ENCODE measurements at places on chromosomes 4 and X. TPM values are rescaled to one million over a fixed set of nuclear protein-coding genes. Genes with fewer than 3 reads are reported as not detected.
A peak's percentile ranks its signal among the peaks of the same experiment; 100 is the strongest.

Gene LRCH2
- 7.4 TPM for total RNA-seq

Gene SLIT2
- total RNA-seq = 3.5 TPM

Gene CENPVL1
- total RNA-seq = not detected

DNA sequence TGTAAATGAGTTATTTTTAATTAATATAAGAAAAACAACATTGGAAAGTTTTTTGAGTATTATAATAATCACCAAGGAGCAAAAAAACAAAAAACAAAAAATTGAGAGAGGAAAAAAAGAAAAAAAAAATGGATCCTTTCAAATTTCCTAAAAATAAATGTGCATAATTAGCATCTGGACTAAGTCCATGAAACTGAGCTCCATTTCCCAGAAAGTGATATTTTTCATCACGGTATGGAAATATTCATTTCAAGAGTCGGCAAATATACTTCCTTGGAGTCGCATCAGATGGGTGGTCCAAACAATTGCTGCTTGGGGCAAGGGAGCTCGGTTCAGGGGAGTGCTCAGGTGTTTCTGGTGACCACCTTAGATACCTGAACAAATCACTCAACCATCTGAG lies 305.1 kb downstream of the LDB2 start:
- no peak for DNase-seq

GRCh38 chrX:29858714-29859113 lies 356.6 kb upstream of the MAGEB2 start:
- DNase-seq = no peak

DNA sequence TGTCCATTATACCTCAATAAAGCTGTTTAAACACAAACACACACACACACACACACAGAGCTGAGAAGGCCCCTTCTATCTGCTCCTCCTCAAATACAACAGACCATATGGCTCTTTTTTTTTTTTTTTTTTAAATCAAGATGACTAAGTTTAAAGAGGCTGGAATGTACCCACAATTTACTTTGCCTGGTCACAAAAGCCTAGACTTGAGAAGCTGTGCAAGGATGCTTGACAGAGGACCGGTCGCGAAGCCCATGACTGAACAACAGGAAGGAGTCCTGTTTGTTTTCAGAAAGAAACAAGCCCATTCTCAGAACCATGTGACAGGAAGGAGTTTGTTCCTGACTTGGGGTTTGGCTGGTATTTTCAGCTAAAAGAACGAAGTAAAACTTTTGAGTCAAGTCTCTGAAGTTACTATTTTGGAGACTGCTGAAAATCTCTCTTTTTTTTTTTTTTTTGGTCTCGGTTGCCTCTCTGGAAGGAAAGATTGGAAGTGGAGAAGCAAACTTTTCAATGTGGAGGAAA lies 650.9 kb upstream of the TENM3 start:
- no peak for DNase-seq

DNA sequence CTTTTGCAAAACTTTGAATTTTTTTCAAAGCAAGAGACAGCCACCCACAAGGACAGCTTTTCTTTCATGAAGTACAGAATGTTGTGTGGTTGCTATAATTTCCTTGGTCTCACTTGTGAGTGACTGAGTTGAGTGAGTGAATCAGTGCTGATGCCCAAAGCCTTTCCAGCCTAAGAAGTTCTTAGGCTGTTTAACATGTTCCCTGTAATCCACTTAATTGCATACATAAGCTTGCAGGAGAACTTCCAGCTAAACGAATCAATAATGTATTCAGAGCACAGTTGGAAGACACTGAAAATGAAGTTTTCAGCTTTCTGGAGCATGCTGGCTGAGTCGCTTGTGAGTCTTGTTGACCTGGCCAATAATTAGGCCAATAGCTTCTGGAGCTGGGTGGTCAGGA lies 42.0 kb upstream of the GK2 start:
- DNase-seq = no peak

DNA sequence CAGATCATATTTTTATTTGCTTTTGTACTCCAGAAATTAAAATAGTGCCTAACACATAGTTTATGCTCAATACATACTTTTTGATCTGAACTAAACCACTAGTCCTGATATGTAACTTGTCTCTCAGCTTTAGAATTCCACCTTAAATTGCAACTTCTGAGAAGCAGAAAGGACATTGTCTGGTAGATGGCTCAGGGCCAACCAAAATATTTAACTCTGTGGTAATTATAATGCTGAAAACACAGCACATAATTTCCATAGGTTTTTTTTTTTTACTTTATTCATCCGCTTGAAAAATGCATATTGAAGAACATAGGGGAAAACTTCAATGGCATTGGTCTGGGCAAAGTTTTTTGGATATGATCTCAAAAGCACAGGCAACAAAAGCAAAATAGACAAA lies 59.3 kb downstream of the AREG start:
- DNase-seq = peak; percentile 43

- no peak for DNase-seq
Observed at GRCh38 chr4:56371426-56372220, 15.7 kb downstream of the AASDH start.

DNA sequence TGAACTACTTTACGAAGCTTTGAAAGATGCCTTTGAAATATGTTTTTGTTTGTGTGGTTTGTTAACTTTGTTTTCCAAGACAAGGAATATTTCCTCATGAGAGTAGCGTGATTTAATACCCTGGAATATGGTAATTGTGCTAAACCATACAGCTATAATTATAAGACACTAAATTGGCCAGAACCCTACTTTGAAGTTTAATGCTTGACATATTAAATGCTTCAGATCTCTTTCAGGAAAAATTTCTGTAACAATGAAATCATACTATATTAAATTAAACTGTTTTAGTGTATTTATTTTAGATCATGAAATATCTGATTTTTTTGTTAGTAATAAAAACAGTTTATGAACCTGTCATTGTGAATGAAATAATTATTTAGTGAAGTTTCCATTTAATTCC lies 63.5 kb downstream of the DCLK2 start:
- DNase-seq = no peak

GRCh38 chrX:53422086-53422860 lies at the start of gene SMC1A:
Gene SMC1A (minus strand): TSS chrX:53422654. CDS start chrX:53422600, 54 bp downstream.
- DNase-seq = peak; percentile 95

GRCh38 chr4:24686866-24687692 lies 102.7 kb upstream of the DHX15 start:
- no peak for DNase-seq

GRCh38 chr4:86918539-86919072 lies 16.2 kb upstream of the AFF1 start:
- peak; percentile 77 for DNase-seq

GRCh38 chrX:132924426-132924825 lies 34.0 kb downstream of the HS6ST2 start:
- no peak for DNase-seq

- peak; percentile 53 for DNase-seq
Observed at GRCh38 chr4:159070742-159071141, 32.1 kb upstream of the RAPGEF2 start.

GRCh38 chr4:89539797-89540711 lies 232.5 kb upstream of the GPRIN3 start:
- no peak for DNase-seq

DNA sequence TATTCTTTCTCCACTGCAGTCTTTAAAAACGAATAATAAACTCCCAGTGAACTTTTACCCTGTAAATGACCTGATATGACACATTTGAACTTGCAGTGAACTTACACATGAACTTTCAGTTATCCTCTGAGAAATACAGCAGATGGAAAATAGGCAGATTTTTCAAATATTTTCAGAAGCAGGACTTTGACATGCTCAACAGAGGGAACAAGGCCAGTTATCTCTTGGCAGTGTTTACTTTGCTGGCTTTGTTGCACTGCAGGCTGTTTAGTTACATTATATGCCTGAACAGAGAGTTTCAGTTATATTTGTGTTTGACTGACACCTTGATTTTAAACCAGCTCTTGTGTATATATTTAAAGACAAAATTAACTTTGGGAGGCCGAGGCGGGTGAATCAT lies 47.6 kb upstream of the FGG start:
- DNase-seq = no peak

DNA sequence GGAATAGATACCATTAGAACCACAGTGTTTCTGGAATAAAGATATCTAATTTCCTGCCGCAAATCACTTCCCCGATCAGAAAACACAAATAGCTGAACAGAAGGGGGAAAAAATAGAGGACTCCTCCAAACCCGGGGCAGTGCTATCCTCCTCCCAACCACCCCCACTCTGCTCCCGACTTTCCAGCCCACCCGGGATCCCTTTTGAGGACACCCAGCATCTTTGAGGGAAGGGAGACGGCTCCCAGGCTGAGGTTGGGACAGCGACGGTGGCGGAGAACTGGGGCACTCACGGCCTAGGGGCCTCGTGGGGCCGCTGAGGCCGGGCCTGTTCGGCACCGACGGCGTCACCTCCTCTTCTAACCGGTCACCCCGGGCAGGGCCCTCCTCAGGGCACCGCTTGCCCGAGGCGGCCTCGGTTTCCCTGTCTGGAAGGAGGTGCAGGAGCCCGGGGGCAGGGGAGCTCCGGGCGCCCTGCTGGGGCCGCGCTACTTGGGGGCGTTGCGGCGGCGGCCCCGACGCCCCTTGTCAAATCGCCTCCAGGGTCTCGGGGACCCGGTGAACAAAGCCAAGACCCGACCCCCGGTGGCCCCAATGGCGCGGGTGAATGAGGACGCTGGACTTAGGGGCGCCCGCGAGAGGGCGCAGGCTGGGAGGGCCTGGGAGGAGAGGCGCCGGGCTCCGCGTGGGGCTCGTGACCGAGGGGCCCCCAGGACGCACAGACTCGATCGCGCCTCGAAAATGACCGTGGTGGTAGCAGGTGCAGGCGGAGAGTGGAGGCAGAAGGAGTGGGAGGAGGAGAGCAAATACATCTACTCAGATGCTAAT lies 6.9 kb upstream of the ARX start:
- DNase-seq = no peak

Data from renal cortical epithelial cell (primary cell).